H7 (cell line): ENCODE measurements at places on chromosomes 5 and 9. TPM values are rescaled to one million over a fixed set of nuclear protein-coding genes. Genes with fewer than 3 reads are reported as not detected.

DNA sequence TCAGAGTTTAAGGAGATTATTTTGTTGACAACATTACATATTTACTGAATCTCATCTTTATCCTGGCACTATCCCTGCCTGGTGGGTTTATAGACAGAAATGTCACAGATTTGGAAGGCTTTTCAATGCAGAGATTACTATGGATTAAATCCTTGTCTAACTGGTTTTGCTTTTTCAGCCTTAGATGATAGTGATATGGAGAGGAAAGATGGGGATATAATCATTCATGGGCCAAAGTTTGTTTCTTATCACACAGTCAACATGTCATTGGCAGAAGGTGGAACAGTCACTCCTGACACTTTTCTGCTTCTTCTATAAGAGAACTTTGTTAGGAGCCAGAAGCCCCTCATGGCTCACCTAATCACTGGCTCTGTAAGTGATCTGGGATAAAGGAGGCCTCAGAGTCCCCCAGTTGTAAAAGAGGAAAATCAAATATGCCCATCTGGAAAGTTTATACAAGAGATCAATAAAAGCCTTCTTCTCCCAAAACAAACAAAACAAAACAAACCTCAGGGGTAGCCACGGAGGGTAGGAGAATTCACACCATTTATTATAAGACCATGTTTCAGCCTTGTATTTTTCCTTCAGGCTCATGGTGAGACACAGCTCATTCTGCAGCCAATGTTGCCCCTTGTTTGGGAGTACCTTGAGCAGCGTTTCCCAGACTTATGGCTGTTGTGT, 101.2 kb downstream of the PCSK1 start:
- no peak for DNase-seq

GRCh38 chr5:132837868-132838267, 7.4 kb upstream of the SHROOM1 start:
- DNase-seq = no peak

Gene LPAR1
- total RNA-seq = 7.1 and 7.2 TPM in 2 replicates

Gene NR6A1
- total RNA-seq = 91.1 and 97.7 TPM in 2 replicates

Gene CRHBP
- 1.00 and 2.3 TPM in 2 replicates for total RNA-seq

Gene PDZD2
- total RNA-seq = 2.1 and 3.6 TPM in 2 replicates
